ENCODE measurements at places on chromosomes 1 and 21. TPM values are rescaled to one million over a fixed set of nuclear protein-coding genes. Genes with fewer than 3 reads are reported as not detected.

Gene CADM3
- not detected for polyA plus RNA-seq

Gene METTL25B
- 19.7 TPM for polyA plus RNA-seq

Gene TSACC
- 0.98 TPM for polyA plus RNA-seq

Gene SPATA21
- 0.02 TPM for polyA plus RNA-seq

Gene USH2A
- polyA plus RNA-seq = not detected

Gene TSPEAR
- not detected for polyA plus RNA-seq

Gene TMEM82
- polyA plus RNA-seq = not detected

Gene TIMM17A
- 73.5 TPM for polyA plus RNA-seq

Gene FCN3
- 0.12 TPM for polyA plus RNA-seq

Gene CD2
- polyA plus RNA-seq = not detected

Gene ZNF281
- polyA plus RNA-seq = 6.2 TPM

Gene KLF17
- not detected for polyA plus RNA-seq

Gene SORT1
- 0.32 TPM for polyA plus RNA-seq

Gene S100A2
- polyA plus RNA-seq = 30,723 TPM

Gene LCE2A
- 0.20 TPM for polyA plus RNA-seq

Gene FMN2
- not detected for polyA plus RNA-seq

Gene HSF2BP
- 4.2 TPM for polyA plus RNA-seq

Gene FMO2
- not detected for polyA plus RNA-seq

Gene PDC
- polyA plus RNA-seq = not detected

Gene FALEC
- 0.16 TPM for polyA plus RNA-seq

Gene OLIG2
- polyA plus RNA-seq = not detected

Gene SYT6
- polyA plus RNA-seq = not detected

Gene RPTN
- not detected for polyA plus RNA-seq

Gene CLCA1
- not detected for polyA plus RNA-seq

Gene LAX1
- 0.03 TPM for polyA plus RNA-seq

Gene RGS4
- polyA plus RNA-seq = 0.38 TPM

Data from foreskin keratinocyte (primary cell).